Stimulated activated CD8-positive, alpha-beta memory T cell treated with anti-CD3 and anti-CD28 coated beads, Interleukin-12 subunit alpha, Interleukin-12 subunit beta, amount 100 ng/mL, for 1 hour (primary cell): ENCODE measurements at places on chromosomes 5 and 9.

- DNase-seq = no peak
These were observed 21.7 kb upstream of the SPINK7 start for GRCh38 chr5:148290271-148291195.

DNA sequence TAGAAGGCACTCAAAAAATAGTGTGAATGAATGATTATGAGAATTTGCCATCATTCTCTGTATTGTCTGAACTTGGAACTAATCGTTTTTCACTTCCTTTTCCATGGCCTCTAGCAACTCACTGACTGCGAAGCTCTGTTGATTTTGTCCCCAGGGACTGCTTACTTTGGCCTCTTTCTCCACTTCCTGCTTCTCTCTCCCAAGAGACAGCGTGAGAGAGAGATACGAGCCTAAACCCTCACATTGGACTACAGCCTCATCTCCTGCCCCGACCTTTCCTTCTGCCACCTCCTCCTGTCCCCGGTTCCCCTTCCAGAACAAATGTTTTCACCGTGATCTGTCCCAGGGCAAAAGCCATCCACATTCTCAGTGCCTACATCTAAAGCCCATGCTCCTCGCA, 300.8 kb upstream of the PANK3 start:
- no peak for DNase-seq

GRCh38 chr5:82772281-82772680, 304.9 kb downstream of the TMEM167A start:
- no peak for DNase-seq

DNA sequence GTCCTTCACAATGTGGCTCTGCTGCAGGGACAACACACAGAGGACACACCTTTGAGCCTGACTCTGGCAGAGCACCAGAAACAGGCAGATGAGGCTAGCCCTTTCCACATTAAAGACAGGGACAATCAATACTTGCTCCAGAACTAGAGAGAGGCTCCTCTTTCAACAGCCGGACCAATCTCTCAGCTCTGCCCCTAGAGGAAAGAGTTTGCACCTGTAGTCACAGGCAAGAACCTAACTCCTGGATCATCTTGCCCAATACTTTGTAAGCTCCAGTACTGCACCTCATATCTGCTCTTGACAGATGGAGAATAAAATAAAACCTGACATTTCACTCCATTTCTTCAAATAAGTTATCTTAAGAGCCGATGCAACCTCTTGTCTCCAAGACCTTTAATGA, 52.1 kb downstream of the EPB41L4A start:
- DNase-seq = no peak

- DNase-seq = no peak
These were observed 166.8 kb downstream of the ATP10B start for GRCh38 chr5:160685219-160685618.

DNA sequence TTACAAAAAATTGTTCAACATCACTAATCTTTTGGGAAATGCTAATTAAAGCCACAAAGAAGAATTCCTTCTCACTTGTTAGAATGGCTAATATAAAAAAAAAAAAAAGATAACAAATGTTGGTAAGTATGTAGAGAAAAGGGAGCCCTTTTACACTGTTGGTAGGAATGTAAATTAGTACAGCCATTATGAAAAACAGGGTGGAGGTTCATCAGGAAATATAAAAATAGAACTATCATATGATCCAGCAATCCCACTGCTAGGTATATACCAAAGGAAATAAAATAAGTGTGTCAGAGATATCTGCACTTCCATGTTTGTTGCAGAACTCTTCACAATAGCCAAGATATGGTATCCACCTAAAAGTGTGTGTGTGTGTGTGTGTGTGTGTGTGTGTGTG, 83.5 kb upstream of the RGMB start:
- no peak for DNase-seq

- no peak for DNase-seq
These were observed 221.6 kb downstream of the MAT2B start for GRCh38 chr5:163727028-163727427.

DNA sequence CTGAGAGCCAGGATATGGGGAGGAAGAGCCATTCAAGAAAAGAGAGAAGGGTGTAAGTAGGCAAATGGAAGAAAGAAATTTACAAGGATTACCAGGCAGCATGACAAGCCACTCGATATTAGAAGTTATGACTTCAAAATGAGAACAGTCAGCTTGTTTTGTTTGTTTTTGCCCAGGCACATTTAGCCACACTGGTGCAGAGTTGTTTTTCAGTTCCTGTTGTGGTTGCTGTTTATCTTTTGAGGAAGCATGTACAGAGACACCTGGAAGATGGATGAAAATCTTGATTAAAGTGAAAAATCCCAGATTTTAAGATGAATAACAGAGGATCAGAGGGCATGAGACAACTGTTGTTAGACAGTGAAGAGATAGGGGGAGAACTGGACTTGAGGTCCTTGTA, 199.1 kb downstream of the MTRR start:
- no peak for DNase-seq

DNA sequence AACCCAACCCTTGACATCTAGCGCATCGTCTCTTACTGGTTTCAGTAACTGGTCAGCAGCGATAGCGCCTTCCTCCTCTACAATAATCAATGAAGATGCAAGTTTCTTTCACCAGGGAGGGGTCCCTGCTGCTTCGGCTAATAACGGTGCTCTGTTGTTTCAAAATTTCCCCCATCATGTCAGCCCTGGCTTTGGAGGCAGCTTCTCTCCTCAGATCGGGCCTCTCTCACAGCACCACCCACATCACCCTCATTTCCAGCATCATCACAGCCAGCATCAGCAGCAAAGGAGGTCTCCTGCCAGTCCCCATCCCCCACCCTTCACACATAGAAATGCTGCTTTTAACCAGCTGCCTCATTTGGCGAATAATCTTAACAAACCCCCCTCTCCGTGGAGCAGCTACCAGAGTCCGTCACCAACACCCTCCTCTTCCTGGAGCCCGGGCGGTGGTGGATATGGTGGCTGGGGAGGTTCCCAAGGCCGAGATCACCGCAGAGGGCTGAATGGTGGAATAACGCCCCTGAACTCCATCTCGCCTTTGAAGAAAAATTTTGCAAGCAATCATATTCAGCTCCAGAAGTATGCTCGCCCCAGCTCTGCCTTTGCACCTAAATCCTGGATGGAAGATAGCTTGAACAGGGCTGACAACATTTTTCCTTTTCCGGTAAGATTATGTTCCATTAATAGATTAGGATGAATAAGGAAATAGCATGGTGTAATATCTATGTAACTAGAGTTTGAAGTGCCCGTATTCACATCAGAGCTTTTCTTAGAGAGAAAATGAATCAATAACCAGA, 2.2 kb downstream of the CPEB4 start:
- DNase-seq = no peak

DNA sequence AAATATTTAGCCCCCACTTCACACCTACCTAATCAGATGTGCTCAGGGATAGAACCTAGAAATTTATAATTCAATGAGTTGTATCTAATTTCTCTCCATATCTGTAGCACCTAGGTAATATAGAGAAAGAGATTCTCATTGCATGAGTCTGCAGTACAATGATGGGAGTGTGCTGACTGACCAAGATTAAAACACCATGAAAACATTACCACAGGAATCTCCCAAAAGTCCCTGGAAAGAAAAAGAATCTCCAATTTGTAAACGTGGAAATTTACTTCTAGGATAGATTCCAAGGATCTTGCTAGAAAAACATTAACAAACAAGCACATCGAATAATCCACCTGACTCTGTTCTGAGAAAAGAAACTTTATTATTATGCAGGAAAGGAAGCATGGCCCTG, 45.0 kb upstream of the DMRTA1 start:
- DNase-seq = no peak

- DNase-seq = no peak
These were observed 17.2 kb downstream of the TENT4A start for GRCh38 chr5:6730407-6730806.

DNA sequence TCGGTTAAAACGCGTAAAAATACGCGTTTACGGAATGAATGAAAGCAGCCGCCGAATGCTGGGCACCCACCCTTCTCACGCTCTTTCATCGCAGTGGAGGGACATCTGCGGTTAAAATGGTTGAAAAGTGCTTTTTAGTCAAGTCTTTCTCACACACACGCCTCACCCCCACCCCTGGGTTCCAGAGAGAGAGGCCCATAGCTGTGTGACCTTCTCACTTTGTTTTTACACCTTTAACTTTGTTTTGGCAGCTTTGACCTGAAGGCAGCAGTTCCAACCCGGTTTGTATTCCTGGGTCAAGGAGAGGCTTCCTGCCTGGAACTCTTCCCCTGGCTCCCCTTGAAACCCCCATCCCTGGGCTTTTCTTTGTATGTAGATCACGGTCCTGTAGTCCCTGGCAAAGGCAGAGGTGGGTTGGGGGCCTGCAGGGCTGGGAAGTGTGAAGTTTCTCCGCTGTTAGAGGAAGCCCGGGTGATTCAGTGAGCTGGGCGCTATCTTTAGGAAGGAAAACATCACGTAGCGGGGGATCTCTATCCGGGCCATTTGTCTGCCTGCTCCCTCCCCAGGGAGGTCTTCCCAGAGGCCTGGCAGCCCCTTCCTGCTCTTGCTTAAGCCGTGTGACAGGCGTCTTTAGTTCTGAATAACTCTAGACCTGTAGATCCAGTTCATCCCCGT, 29.6 kb downstream of the SPRY4 start:
- no peak for DNase-seq

DNA sequence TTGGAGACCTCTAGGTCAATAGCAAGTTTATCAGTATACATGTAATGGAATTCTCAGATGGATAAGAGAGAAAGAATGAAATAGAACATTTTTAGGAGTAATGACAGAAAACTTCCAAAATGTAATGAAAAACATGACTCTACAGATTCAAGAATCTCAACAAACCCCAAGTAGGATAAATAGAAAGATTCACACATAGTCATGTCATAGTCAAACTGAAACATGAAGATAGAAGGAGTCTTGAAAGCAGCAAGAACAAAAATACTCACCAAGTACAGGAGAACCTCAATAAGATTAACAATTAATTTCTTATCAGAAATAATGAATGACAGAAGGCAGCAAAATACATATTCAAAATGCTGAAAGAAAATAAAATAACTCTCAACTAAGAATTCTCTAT, 164.5 kb downstream of the SPATA31D1 start:
- DNase-seq = no peak

DNA sequence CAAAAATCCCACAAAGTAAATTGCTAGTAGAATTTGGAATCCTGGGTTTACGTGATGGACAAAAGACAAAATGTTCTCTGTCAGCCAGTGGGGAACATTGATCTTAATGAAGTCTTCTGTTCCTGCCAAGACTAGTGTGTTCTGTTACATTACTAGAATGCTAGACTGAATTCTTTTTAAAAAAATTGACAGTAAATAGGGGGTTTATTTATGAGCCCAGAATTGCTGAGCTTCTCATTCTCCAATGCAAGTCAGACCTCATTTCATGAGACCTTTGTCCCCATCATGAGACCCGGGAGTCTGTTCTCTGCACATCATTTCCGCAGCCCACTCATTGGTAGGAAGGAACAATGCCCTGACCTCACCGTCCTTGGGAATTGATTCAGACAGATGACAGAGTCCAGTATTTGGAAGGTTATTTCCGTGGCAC, 173.8 kb upstream of the OTULINL start:
- no peak for DNase-seq

DNA sequence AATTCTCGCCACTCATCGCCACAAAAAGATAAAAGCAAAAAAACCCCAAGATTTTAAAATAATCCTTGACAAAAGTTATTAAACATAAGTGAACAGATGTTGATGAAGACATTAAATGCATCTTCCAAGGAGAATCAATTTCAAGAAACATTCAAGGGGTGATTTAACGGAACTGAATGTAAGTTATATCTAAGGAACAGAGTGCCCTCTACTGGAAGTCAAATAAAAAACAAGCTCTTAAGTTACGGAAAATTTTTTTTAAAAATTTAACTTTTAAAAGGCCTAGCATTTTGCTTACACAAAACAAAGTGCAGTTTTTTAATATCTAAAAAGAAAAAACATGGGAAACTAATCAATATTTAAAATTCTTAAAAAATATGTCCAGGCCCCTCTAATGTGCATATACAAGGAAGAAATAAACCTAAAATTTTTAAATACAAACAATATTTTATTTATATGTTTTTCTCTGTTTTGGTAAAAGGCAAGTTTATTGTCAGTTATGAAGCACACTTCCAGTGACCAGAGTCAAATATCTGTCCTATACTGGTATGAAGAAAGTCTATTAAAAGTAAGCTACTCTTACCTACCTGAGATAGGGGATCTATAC, 28.0 kb downstream of the TEX10 start:
- no peak for DNase-seq

- no peak for DNase-seq
These were observed 1.5 kb downstream of the DNAJC21 start for GRCh38 chr5:34930870-34931269.

GRCh38 chr9:10396615-10397014, 216.2 kb downstream of the PTPRD start:
- DNase-seq = no peak

GRCh38 chr9:132748450-132748849, 78.2 kb downstream of the GTF3C4 start:
- no peak for DNase-seq

DNA sequence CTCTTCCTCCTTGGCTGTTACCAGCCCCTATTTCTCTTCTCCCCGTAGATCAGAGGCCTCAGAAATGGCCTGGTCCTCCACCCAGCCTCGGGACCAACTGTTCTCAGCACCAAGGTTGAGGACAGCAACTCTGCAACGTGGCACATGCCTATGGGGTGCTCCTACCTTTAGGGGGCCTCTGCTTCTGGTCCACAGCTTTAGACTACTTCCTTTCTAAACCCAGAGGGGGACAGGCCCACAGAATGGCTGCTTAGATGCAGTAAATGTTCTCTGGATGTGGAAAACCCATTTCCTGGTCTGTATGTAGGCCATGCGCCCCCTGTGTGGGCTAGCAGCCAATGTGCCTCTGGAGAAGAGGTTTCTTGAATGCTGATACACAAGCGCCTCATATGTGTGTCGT, 68.4 kb downstream of the NRG2 start:
- DNase-seq = no peak

- DNase-seq = no peak
These were observed 1.8 kb downstream of the ZBTB34 start for GRCh38 chr9:126862104-126862761.

- DNase-seq = no peak
These were observed 316.1 kb downstream of the DMRT2 start for GRCh38 chr9:1366276-1366675.

GRCh38 chr5:180522330-180522729, 28.2 kb downstream of the CNOT6 start:
- no peak for DNase-seq

- no peak for DNase-seq
These were observed 53.9 kb downstream of the KCNN2 start for GRCh38 chr5:114415760-114416159.

DNA sequence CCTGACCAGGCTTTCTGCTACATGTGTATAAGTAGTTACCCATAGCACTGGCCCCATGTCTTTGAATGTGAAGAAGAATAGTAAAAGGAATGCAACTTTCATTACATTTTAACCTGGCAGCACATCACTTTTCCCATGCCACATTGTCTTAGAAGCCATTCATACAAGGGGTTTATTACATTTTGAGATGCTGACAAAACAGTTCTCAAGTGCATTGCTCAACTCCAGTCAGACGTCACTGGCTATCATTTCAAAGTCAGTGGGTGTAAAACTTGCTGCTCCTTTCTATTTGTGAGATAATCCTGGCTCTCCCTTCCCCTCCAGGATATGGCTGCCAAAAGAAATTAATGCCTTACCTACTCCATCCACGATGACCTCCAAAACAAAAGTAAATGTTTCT, 97.0 kb upstream of the VCAN start:
- no peak for DNase-seq
